CD4-positive, alpha-beta T cell treated with Interleukin-1 beta for 1 hour (primary cell): ENCODE measurements at places on chromosomes 7 and 10.
A peak's percentile ranks its signal among the peaks of the same experiment; 100 is the strongest.

DNA sequence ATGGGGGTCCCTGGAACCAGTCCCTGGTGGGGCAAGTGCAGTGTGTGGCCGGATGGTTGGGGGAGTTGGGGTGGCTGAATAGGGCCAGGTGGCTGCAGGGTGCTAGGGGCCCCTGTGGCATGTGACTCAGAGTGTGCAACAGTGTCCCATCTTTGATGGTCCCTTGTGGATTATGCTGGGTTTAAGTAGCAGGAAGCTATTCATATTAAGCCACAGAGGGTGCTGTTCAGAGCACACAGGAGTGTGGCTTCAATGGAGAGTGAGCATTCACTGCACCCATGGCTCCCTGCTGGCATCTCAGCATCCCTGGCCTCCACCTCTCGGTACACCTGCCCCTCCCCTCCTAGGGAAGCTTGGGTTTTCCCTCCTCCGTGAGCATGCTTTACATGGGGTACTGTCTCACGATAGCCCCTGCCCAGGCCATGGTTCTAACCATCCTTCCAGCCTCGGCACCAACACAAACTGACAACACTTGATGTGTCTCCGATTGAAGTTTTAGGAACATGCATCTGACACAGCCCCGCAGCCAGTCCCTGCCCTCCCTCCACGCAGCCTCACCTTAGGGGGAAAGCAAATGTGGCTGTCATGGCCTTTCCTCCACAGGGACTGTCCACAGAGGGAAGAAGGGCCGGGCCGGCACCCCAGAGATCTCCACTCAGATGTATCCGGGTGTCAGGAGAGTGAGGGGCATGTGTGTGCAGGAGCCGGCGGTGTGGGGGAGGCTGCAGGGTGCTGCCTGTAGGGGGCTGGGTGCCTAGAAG, 30.4 kb upstream of the PPIF start:
- no peak for DNase-seq

DNA sequence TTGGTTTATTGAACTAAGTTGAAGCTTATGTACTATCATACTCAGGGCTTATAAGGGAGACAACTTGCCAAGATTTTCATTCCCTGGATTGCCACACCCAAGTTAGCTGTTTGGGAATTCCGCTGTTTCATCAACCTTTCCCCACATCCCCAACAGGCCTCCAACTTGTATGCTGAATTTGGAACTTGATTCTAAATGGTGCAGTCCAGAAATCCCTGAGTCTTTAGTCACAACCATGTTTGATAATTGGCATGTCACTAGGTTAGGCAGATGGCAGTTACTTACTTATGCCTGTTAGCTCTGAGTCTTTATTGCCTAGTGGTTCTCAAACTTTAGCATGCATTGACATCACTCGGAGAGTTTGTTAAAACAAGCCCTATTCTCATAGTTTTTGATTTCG, 135.4 kb upstream of the PRPS1L1 start:
- no peak for DNase-seq

- DNase-seq, result no peak
These were observed 352.5 kb downstream of the GPAM start for GRCh38 chr10:111831058-111831457.

DNA sequence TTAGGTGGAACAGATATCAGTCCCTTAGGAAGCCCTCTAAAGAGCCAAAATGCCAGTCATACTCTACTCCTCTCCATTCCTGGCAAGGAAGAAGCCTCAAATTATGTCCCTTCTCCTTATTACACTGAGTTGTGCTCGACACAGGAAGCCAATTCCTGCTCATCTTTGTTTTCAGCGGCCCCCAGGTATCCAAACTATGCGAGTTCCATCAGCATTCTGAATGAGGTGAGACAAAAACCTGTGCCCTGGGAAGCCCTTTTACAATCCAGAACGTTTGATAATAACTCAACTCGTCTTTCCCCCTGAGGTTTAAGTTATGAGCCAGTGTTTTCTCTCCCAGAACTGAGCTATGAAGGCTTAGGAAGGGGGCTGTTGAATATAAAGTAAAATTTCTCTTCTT, 580.5 kb downstream of the NXPH1 start:
- no peak for DNase-seq

- DNase-seq, result no peak
These were observed 968.7 kb downstream of the GATA3 start for GRCh38 chr10:9023206-9023605.

DNA sequence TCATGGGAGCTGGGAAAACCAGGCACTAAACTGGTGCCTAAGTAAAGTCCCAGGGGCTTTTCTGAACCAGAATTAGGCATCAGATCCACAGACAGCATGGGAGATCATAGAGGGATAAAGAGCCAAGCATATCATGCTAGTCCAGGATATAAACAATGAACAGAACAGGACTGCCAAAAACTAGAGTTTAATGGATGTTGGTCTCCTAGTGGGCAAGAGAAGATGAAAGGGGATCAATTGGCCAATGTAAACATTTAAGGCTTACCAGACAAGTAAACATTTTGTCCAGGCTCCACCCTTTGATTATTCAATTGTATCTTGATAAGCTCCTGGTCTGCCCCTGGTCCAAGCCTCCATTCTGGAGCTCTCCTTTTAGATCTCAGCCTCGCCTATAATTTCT, 18.9 kb downstream of the MACC1 start:
- no peak for DNase-seq

GRCh38 chr10:26432938-26433337, 5.2 kb upstream of the APBB1IP start:
- DNase-seq, result no peak

GRCh38 chr7:119720541-119720940, 552.4 kb upstream of the KCND2 start:
- DNase-seq, result no peak

DNA sequence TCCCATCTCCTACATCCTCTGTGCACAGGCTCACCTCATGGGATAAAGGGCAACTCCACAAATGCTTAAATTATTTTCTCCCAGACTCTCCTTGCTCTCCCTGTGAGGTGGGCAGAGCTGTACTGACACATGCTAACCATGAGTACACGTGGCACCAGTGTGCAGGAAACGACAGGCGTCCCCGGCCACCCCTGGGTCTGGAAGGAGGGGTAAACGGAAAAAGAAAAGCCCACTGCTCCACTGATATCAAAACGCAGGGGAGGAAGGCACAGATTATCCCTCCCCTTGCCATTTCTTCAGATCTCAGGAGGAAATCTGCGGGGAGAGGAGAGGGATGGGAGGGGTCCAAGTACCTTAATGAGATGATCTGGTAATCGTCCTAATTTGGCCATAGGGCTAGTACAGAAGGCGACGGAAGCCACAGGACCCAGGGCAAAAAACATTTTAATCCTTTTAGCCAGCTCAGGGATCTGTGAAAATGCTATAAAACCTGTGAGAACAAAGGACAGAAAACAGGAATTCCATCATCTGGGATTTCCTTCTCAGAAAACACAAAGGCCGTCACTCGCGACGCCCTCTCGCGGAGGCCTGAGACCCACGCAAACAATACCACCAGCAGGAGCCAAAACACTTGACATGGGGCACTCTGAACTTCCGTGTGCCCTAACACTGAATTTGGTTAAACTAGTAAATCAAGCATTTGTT, 17.8 kb upstream of the CH25H start:
- DNase-seq, result no peak

GRCh38 chr10:49627644-49628247, 13.9 kb downstream of the CHAT start:
- no peak for DNase-seq

GRCh38 chr10:131812736-131813604, 87.8 kb upstream of the PPP2R2D start:
- no peak for DNase-seq

DNA sequence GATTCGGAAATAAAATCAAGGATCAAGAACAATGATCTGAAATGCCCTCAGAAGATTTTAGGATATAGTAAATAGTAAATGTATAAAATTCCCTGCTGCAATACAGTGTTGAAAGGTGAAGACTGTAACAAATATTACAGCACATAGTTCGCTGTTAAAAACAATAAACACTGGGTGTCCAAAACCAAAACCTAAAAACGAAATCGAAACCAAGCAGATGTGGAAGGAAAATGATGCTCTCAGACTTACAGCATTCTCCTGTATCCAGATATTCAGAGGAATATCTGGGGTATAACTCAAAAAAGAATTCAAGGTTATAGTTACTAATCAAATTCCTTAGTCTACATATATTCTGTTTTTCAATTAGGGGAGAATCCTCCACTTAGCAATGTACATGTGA, 708.1 kb upstream of the PCDH15 start:
- no peak for DNase-seq

GRCh38 chr7:14717816-14718215, 184.7 kb downstream of the DGKB start:
- DNase-seq, result no peak

DNA sequence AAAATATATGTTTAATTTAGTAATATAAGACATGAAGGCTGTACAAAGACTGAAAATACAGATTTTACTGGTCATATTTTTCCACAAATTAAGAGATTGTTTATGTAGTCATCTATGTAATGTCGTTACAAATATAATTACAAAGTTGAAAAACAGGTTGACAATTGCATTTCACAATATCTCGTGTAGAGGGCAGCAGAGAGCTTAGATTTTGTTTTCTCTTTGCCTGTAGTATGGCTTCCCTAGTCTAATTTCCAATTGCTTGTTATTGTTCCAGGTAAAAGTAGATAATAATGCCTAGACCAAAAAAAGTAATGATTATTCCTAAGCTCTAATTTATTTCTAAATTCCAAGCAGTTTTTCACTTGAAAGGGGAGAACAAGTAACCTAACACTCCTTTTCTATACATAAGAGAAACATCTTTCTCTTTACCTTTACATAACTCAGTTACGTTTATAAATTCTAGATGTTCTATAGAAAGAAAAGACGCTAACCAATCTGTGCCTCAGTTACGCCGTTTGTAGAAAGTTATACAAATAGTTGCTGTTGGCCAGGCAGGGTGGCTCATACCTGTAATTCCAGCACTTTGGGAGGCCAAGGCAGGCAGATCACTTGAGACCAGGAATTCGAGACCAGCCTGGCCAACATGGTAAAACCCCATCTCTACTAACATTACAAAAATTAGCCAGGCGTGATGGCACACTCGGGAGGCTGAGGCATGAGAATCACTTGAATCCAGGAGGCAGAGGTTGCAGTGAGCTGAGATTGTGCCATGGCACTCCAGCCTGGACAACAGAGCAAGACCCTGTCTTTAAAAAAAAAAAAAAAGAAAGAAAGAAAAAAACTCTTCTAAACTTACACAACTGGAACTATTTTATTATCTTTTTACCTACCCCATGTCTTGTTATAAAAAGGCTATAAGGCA, 30.0 kb downstream of the NET1 start:
- DNase-seq, result peak; percentile 6

GRCh38 chr10:75058161-75058560, 53.3 kb upstream of the SAMD8 start:
- no peak for DNase-seq

GRCh38 chr7:31049005-31049765, 2.9 kb upstream of the ADCYAP1R1 start:
- no peak for DNase-seq

- DNase-seq, result no peak
These were observed 76.0 kb downstream of the DIP2C start for GRCh38 chr10:613271-614138.

GRCh38 chr7:25059576-25059975, 65.5 kb downstream of the CYCS start:
- DNase-seq, result no peak

DNA sequence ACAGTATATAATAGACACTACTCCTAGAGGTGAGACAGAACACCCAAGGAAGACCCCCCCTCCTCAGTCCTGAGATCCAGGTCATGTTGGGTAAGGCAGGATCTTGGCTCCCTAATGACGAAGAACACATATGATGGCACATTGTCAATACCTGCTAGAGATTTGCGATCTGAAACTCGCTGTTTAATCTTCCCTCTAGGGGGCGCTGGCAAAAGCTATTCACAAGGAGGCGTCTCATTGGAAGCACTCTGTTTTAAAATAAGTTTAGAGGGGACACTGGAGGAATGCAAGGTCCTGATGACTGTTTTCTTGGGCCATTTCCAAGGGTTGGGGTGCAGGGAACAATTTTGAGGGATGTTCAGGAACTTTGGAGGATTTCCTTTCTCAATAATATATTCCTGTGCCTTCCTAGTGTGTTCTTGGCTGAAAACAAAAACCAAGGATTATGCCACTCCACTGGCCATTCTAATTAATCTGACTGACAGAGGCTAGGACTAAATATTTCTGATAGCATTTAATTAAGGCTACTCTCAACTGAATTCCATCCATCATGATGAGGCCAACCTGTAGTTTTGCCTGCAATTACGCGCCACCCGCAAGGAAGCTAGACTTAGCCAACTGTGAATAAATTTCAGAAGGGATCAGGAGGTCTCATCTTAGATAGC, 1013.8 kb upstream of the MBL2 start:
- DNase-seq, result no peak

DNA sequence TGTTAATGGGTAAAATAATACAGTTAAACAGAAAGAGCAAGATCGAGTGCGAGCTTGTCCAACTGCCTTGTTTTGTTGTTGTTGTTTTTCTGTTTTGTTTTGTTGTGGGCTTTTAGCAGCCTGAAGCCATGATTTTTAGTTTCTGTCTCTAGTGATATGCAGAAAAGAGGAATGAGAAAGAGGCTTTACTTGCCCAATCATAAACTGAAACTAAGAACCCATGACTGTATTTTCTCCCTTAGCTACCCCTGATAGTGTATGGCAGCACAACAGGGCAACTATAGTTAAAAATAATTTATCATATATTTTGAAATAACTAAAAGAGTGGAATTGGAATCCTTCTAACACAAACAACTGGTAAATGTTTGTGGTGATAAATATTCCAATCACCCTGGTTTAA, 493.9 kb downstream of the GLRX3 start:
- no peak for DNase-seq

GRCh38 chr7:155360495-155361345, 63.0 kb downstream of the INSIG1 start:
- DNase-seq, result no peak

DNA sequence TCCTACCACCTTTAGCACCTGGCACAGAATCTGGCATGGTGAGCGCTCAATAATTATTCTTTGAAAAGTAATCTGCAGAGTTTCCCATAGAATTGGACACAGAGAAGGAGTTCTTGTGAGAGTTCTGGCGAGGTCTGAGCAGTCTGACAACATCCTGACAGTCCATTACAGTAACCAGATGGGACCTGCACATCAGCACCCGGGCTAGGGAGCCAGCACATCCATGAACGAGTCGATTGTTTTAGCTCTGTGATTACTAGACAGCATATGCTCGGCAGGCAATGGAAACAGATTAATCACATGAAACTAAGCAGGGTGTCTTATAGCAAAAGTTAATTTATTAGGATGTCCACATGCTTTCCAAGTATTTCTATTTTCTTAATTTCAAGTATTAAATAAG, 96.7 kb downstream of the SEMA3D start:
- DNase-seq, result no peak

- no peak for DNase-seq
These were observed 42.4 kb downstream of the KCTD7 start for GRCh38 chr7:66671034-66671433.
